Colonic mucosa (tissue), 4 donors: ENCODE measurements at places on chromosomes 1 and 21. TPM values are rescaled to one million over a fixed set of nuclear protein-coding genes. Genes with fewer than 3 reads are reported as not detected.

FCRLA gene
- total RNA-seq: 0.50 TPM

USP33 gene
- total RNA-seq: 54.0 TPM

IL22RA1 gene
- total RNA-seq: 17.3 TPM

RNF186 gene
- total RNA-seq: 71.4 TPM

SLAMF9 gene
- not detected for total RNA-seq

PRDM16 gene
- 6.1 TPM for total RNA-seq

RYR2 gene
- 0.15 TPM for total RNA-seq

FOXD2 gene
- total RNA-seq: 22.5 TPM

TTC24 gene
- total RNA-seq: not detected

ETNK2 gene
- 0.40 TPM for total RNA-seq

TMEM269 gene
- total RNA-seq: not detected

AKNAD1 gene
- not detected for total RNA-seq

CLCA1 gene
- 1,116 TPM for total RNA-seq

DBT gene
- 15.5 TPM for total RNA-seq
